ENCODE measurements at places on chromosomes 5 and 9.

DNA sequence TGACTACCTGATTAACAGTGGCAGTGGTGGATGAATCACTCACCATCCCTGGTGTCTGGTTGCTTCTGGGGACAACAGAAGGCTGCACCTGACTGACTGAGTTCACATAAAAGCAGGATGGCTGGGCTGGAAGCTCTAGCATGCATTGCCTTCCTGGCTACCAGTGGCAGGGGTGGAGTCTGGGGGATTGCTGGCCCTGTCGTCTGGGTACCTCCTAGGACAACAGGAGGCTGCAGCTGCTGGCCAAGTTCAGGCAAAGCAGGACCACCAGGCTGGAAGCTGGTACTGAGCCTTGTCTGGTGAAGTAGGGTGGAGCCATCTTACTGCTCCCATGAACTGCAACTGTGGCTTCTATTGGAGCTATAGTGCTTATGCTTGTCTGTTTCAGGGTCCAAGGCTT is 480.8 kb upstream of the CTNND2 start:
- DNase-seq: no peak

DNA sequence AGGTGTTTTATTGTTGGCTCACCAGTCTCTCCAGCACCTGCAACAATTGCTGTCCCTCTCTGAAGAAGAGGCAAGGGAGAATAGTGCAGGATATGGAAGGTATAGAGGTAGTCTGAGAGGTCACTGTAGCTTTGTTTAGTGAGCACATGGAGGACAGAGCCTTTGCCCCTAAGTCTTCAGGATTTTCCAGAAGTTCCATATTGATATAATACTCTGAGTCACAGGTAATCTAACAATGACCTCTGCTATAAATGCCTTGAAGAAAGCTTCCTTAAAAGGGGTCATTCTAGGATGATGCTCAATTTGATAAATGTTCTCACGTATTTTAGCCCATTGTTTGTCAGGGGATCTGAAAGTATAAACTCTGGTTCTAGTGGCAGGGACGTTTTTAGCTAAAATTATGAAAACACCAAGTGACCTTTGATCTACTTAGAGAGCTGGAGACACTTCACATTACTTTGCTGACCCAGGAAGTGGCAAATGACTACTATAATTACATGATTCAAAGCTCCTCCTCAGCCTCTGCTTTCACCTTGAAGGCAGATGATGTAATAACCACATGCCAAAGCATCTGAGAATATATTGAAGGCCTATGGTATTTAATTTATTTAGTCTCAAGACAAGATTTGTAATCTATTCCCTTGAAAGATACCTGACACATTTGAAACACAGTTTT is 366.9 kb upstream of the NUDT12 start:
- no peak for DNase-seq

GRCh38 chr5:75706016-75706415 is 11.2 kb downstream of the POC5 start:
- no peak for DNase-seq

DNA sequence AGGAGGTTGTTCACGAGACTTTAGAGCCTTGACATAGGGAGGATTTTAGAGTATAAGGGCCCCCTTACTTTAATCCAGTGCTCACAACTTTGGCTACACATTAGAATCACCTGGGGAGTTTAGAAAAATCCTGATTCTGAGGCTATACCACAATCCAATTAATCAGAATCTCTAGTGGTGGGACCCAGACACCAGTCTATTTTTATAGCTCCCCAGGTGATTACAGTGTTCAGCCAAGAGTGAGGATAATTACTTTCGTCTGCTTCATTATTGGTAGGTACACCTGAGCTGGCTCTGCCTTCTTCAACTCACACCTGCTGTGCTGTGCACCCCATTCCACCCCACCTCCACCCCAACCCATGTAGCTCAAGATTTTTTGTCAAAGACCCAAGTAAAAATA is 141.3 kb upstream of the EPB41L4A start:
- no peak for DNase-seq

DNA sequence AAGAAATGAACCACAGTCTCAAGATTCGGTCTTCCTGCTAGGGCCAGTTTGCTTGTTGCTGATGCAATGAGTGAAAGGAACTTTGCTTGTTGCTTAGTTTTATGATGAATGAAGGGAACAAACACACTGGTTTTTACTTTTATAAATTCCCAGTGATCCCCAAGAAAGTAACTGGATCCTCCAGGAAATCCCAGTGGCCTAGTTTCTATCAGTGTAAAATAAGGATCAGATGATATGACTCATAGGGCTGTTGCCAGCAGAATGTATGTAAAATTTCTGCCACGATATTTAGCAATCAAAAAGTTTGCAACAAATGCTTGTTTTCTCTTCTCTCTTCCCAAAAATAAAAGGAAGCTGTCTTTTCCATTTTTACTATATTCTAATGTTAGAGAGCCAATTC is 160.1 kb upstream of the CDKN2B start:
- DNase-seq: no peak

Data from ovary (tissue), 10 donors.